ENCODE measurements at places on chromosomes 1 and 21.

GRCh38 chr1:235430991-235431390 is 63.8 kb downstream of the TBCE start:
- no peak for DNase-seq

- DNase-seq, result no peak
These were observed 153.4 kb downstream of the ETS2 start for GRCh38 chr21:38958940-38959691.

DNA sequence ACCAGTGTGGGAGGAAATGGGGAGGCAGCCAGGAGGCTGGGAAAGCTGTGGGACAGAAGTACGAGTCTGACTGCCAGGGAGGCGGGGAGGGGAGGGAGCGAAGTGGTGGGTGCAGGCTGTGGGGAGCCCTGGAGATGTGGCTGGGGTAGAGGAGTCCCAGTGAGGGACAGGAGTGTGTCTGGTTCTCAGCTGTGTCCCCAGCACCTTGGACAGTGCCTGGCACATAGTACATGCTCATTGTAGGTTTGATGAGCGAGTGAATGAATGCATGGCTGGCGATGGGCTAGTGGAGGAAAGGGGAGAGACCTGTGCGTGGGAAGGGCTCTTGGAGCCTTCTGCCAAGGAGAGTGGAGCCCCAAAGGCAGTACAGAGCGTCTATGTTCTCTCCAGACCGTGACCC is 104.1 kb downstream of the SIK1 start:
- DNase-seq, result no peak

- no peak for DNase-seq
These were observed 21.3 kb upstream of the KCNAB2 start for GRCh38 chr1:6024376-6024775.

GRCh38 chr1:98794196-98794886 is 132.8 kb downstream of the SNX7 start:
- peak; percentile 53 for DNase-seq

- no peak for DNase-seq
These were observed 31.6 kb downstream of the PDE9A start for GRCh38 chr21:42685036-42685435.

DNA sequence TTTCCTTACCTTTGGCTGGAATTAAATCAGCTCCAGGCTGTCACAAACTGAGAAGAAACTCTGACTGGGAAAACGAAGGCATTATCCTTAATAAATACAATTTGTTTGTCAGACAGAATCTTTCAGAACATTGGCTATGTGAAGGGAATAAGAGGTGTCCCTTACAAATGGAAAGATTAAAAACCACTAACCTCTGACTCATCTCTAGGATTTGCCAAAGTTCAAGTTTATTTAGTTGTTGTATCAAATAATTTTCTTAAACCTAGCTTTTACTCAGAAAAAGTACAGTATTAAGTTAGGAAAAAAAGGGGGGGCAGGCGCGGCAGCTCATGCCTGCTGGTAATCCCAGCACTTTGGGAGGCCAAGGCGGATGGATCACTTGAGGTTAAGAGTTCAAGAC is 15.7 kb downstream of the SERTAD4 start:
- no peak for DNase-seq

DNA sequence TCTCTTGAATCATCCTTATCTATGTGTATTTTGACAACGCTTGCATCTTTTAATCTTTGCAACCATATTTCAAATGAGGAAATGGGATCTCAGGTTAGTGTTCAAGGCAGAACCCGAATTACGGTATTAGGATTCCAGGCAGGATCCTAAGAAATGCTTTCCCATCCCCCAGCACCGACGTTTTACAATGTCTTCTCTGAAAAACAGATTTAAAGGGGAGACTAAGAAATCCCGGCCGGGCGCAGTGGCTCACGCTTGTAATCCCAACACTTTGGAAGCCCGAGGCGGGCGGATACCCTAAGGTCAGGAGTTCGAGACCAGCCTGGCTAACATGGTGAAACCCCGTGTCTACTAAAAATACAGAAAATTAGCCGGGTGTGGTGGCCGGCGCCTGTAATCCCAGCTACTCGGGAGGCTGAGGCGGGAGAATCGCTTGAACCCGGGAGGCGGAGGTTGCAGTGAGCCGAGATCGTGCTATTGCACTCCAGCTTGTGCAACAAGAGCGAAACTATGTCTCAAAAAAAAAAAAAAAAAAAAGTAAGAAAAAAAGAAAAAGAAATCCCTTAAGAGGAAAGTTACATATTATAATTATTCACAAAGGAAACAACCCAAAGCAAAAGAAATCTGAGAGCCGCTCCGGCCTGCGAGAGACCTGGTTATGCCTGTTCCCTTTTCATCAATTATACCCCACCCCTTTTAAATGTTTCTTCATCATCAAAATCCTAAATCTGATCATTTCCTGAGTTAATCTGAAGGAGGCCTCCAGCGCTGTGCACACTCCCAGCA is 801 bp upstream of the GORAB start:
- no peak for DNase-seq

- DNase-seq, result no peak
These were observed 689 bp upstream of the ZNF644 start for GRCh38 chr1:91022518-91022929.

GRCh38 chr1:19204446-19205266 is 5.4 kb downstream of the UBR4 start:
- no peak for DNase-seq

- no peak for DNase-seq
These were observed 29.9 kb upstream of the ERRFI1 start for GRCh38 chr1:8055973-8056372.

- peak; percentile 93 for DNase-seq
These were observed 28.0 kb upstream of the EVA1B start for GRCh38 chr1:36351227-36351977.

DNA sequence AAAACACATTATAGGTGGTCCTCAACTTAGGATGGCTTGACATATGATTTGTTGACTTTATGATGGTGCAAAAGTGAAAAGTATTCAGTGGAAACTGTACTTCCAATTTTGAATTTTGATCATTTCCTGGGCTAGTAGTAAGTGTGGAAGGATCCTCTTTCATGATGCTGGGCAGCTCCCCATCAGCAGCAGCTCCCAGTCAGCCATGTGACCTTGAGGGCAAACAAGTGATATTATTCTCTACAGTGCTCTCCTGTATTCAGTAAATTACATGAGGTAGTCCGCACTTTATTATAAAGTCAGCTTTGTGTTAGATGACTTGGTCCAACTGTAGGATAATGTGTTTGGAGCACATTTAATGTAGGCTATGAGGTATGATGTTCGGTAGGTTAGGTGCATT is 36.4 kb downstream of the SLC22A15 start:
- DNase-seq, result no peak

GRCh38 chr1:4671828-4672227 is 17.4 kb downstream of the AJAP1 start:
- no peak for DNase-seq

- peak; percentile 50 for DNase-seq
These were observed 49.4 kb downstream of the LEPR start for GRCh38 chr1:65469889-65470340.

GRCh38 chr1:3785045-3785444 is 11.3 kb downstream of the LRRC47 start:
- DNase-seq, result no peak

DNA sequence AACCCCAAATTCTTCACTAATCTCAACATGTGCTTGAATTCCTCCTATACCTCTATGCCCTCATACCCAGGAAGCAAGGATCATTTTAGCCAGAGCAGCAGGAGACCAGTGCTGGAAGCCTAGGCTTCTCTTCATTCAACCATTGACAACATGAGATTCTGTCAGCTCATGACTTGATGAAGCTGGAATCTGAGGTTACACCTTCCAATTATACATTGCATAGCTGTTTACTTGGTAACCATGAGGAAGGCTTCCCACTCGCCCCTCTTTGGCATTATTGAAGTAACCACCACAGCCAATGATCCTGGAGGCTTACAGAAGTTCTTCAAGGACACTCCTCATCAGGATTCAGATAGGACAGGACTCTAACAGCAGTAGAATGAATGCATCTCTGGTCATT is 160.3 kb downstream of the TPR start:
- DNase-seq, result no peak

GRCh38 chr1:229251185-229251584 is 19.7 kb upstream of the RAB4A start:
- no peak for DNase-seq

GRCh38 chr1:246365708-246366107 is 141.4 kb downstream of the SMYD3 start:
- DNase-seq, result no peak

DNA sequence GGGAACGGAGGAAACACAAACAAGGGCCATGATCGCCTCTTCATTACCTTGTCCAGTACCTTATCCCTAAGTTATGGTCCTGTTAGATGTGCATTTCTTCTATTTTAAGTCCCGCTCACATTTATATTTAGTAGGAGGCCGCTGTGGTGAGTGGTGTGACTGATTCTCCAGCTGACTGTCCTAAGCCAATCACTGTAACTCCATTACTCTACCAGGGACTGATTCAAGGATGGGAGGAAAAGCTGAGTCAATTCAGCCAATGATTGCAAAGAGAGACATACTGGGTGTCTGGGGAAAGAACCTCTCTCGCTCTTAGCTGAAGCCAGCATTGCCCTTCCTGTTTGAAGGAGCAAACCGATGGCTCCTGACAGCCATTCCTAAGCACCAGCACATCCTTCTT is 59.7 kb downstream of the TGFBR3 start:
- DNase-seq, result no peak

DNA sequence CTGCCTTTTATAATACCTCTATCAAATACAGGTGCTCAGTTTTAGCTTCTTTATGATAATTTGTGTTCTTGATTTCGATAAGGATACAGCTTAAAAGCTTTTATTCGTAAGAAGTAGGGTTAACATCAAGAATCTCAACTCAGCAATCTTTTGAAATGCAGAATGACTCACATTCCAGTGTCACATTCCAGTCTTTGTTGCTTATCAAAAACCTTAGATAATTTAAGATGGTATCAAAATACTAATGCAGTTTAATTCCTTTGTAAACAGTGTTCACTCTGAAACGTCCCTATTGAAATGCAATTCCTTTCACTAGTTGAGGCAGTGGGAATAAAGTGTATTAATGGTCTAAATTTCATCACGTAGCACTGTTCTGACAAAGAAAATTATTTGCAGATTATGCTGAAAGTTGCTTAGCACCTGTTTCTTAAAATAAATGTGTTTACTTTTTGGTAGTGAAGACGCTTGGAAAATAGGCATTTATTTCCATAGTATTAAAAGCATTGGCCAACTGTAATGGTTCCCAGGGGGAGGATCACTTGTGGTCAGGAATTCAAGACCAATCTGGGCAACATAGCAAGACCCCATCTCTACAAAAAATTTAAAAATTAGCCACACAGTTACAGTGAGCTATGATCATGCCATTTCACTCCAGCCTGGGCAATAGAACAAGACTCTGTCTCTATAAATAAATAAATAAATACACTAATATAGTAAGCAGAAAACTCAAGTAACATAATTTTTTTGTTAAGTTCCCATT is 10.1 kb upstream of the CNN3 start:
- no peak for DNase-seq

DNA sequence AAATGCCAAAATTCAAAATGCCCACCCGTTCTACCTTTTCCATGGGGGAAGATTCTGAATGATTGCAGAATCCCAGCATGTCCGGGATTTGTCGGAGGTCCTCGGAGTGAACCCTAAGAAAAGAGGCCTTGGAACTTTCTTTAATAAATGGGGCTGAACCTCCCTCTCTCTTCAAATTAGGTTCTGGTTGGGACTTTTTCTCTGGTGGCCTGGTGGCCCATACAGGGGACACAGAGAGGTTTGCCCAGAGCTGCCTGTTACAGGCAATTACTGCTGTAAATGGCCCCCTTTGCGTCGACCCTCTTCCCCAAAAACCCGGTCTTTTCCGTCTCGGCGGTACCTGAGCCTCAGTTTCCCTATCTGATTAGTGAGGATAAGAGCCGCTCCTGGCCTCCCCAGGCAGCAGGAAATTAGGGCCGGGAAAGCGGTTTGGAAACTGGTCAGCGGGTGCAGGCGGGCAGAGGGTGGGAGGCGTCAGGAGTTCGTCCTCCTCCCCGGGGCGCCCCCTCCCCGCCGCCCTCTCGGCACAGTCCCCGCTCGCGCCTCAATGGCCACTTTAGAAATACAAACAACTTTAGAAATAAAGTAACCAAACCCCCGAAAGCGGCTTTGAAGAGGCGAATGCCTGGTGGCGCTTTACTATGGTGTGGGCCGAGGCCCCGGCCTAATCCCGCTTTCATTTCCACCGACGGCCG is 15.6 kb downstream of the PAX7 start:
- no peak for DNase-seq

- no peak for DNase-seq
These were observed 8.1 kb downstream of the COL8A2 start for GRCh38 chr1:36116901-36117300.

- no peak for DNase-seq
These were observed 28.7 kb upstream of the RD3 start for GRCh38 chr1:211520641-211521040.

GRCh38 chr1:205689479-205689878 is 9.2 kb upstream of the SLC45A3 start:
- DNase-seq, result no peak

GRCh38 chr1:119687434-119688079 is 24.2 kb upstream of the PHGDH start:
- no peak for DNase-seq

- no peak for DNase-seq
These were observed 8.3 kb downstream of the ADAR start for GRCh38 chr1:154599658-154600057.

DNA sequence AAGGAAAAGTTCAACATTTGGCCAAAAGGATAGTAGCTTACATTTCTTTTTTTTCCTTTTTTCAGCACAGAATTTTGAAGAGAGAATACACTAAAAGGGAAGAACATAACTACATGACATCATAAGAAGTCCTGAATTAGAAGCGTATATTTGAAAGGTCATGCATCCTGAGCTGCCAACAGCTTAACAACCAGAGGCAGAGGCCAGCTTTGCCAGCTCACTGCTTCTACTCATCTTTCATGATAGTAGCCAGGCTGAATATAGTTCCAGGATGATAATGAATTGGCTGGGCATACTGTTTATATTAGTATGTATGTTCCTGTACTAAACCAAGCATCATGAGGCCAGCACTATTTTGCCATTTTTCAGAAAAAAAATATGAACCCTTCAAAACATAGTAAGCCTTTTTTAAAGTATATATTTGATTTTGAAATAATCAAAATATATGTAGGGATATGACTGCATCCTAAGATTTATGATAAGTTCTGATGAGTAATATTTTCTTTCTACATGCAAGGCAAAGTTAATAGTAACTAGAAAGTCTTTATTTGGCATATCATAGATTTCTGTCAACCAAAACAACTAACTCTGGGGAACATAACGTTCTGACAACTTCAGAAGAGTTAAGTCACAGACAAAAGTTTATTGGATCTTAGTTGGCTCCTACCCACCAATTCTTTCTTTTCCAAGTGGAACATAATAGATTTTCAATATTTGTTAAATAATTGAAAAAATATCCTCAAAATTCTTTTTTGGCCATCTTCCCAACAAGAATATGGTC is 123.2 kb downstream of the DPYD start:
- DNase-seq, result no peak

GRCh38 chr1:9846611-9847171 is 22.9 kb upstream of the CLSTN1 start:
- no peak for DNase-seq

DNA sequence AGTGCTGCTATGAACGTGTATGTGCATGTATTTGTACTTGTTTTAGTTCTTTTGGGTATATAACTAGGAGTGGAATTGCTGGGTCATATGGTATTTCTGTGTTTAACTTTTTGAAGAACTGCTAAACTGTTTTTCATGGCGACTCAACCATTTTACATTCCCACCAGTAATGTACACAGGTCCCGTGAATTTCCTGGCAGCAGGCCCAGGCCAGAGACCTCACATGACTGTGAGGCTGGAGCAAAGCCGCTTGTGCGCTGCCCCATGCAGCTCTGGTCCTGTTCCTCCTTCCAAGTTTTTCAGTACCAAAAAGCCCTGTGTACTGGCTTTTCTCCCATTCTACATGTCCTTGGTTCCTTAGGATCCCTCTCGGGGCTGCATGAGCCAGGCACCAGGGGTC is 29.6 kb downstream of the ACOT11 start:
- no peak for DNase-seq

Measured in HS-27A (cell line).